Brain pericyte (primary cell): ENCODE measurements at places on chromosomes 11 and 22.

DNA sequence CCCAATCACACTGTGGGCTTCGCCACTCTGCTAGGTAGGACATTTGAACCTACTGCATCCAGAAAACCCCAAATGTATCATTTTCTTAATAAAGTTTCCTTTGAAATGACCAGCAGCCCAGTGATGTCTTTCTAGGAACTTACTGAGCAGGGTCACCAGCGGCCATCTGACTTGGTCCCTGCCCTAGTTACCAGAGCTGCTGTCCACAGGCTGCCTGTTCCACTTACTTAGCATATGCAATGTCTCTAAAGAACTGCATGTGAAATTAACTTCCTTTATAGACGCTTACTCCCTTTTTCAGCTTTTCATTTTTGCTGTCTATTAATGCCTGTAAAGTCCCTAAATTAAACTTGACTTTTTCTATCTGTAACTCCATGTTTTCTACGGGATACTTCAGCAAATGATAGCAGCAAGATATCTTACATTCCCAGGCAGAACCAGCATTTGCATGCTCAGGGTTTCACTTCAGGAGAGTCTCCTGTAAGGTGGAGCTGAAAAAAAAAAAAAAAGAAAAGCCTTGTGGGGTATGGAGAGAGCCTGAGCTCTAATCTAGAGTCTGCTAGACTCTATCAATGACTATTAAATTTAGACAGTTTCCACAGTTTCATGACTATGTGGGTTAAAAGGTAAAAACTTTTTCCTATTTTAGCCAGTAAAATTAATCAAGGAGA lies 125.0 kb downstream of the FAT3 start:
- DNase-seq, result no peak

DNA sequence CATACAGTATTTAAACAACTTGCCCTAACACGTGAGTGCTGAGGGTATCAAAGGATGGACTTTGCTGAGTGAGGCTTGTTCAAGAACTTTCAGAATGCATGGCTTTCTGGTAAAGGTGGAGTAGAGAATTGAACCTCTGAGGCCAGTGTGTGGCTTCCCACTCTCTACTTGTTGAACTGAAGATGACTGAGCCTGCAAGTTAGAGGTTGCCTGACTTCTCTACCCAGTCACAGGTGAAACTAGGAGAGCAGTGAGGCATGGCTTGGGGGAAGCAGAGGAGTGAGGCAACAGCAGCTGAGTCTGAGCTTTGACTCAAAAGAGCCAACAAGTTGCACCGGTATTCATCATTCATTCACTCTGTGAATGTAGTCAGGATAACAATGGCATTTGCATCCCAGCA lies 256.4 kb upstream of the SESN3 start:
- DNase-seq, result no peak

GRCh38 chr11:64590763-64591221 lies at the start of gene SLC22A12:
Gene SLC22A12 (plus strand): TSS chr11:64591220. CDS start chr11:64591557, 337 bp downstream.
- DNase-seq, result no peak

DNA sequence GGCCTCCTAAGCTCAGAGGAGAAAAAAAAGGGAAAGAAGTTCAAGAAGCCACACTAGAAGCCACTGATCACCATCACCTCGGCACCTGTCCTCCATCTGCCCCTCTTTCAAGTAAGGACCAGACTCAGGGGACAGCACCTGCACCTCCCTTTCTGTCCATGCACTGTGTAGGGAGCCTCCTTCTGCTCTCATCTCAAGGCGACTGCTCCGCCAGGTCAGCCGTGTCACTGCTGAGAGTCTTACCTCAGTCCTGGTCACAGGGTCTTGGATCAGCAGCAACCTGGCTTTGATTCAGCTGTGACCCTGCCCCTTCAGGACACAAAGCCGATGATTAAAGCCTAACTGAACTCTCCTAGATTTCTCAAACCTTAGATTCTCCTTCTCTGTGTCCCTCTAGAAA lies 101.5 kb downstream of the ZNF280B start:
- no peak for DNase-seq

DNA sequence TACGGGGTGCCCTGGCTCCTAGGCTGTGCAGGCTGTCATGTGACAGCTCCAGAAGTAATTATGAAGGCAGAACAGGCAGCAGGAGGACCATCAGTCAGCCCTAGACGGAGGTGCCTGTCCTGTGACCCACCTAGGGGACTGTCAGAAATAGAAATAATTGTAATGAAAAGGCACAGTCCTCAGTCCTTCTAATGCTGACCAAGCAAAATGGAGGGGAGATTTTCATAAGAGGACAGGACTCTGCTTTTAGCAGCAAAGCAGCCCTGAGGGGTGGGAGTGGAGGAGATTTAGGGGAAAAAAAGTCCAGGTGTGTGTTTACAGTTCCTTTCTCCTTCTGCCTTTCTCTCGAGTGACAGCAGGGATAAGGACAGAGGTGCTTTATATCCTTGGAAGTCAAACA lies 108.3 kb upstream of the KIRREL3 start:
- no peak for DNase-seq

GRCh38 chr22:22960307-22960706 lies 72.7 kb downstream of the IGLL5 start:
- no peak for DNase-seq

DNA sequence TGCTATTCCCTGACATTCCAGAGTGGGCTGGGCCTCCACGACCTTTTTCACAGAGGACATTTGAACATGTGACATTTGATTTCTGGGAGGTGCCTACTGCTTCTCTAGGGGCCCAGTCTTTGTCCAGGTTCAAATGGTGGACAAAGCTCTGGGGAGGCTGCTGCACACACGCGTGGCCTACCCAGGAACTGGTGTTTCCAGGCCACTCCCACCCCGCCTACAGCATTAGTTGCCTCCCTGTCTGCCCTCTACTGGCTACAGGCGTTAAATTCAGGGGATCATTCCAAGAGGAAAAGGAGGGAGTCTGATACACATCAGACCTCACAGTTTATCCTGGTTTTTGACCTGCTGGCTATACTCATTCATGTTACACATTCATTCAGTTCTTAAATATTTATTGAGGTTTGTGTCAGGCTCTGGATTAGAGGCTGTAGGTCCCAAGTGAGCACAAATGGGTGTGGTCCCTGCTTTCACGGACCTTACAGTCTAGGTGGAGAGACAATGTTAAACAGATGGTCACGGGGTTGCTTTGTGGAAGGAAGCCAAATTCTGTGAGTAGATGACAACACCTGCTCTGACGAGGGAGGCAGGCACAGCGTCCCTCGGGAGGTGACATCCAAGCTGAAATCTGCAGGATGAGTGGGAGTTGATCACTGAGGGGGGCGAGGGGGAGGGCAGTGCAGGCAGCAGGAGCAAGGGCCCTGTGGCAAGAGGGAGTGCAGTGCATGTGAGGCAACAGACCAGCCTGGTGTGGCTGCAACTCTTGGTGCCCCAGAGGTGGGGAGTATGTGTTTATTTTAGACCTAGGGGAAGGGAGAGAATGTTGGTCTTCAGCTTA lies 11.8 kb downstream of the TUB start:
- DNase-seq, result no peak

- no peak for DNase-seq
These were observed 138.7 kb downstream of the TRIM29 start for GRCh38 chr11:119999220-119999619.

DNA sequence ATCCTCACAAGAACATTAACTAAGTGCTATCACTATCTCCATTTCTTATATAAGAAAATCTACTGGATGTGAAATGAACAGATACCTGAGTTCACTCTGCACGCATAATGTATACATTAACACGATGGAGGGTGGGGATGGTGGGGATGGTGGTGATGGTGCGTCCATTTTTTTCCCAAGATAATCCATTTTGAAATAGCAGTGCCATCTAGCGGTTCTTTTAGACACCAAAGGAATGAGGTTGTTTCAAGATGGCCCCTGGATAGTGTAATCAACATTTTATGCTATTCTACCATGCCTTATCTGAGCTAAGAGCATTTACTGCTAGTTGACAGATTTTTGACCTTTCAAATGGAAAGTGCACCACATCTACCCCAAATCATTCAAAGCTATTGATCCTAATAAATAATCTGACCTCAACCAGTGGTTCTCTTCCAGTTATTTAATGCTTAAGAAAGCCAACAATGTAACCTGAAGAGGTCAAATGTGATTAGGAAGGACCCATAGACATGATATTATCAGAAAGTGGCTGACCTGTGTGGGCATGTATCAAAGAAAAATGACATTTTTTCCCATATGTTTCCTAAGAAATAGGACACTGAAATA lies 714.7 kb upstream of the TENM4 start:
- no peak for DNase-seq

GRCh38 chr11:105023003-105023402 lies at the start of gene CASP5:
Gene CASP5 (minus strand): TSS chr11:105023168. CDS start chr11:105023136, 32 bp downstream.
- no peak for DNase-seq

GRCh38 chr11:44824300-44824704 lies 97.5 kb downstream of the TSPAN18 start:
- no peak for DNase-seq

DNA sequence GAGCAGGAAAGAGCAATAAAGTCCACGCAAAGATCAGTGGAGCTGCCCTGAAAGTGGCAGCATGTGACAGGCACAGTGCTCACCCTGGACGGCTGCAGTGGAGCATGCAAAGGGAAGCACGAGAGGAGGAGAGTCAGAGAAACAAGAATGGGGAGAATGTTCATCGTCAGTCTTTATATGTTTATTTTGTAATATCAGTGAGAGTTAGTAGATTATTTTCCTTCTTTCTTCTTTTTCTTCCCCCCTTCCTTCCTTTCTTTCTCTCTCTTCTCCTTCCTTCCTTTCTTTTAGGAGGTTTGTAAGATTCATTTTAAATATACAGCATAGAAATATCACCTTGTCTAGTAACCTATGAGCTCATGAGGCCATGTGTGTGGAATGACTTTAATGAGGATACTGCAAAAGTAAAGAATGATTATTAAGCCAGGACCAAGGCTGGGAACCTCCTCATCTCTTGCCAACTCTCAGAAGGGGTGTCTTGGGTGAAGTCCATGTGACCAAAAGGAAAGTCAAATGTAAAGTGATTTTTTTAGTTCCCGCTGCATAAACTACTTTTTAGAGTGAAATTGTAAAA lies 321.1 kb downstream of the AASDHPPT start:
- no peak for DNase-seq

DNA sequence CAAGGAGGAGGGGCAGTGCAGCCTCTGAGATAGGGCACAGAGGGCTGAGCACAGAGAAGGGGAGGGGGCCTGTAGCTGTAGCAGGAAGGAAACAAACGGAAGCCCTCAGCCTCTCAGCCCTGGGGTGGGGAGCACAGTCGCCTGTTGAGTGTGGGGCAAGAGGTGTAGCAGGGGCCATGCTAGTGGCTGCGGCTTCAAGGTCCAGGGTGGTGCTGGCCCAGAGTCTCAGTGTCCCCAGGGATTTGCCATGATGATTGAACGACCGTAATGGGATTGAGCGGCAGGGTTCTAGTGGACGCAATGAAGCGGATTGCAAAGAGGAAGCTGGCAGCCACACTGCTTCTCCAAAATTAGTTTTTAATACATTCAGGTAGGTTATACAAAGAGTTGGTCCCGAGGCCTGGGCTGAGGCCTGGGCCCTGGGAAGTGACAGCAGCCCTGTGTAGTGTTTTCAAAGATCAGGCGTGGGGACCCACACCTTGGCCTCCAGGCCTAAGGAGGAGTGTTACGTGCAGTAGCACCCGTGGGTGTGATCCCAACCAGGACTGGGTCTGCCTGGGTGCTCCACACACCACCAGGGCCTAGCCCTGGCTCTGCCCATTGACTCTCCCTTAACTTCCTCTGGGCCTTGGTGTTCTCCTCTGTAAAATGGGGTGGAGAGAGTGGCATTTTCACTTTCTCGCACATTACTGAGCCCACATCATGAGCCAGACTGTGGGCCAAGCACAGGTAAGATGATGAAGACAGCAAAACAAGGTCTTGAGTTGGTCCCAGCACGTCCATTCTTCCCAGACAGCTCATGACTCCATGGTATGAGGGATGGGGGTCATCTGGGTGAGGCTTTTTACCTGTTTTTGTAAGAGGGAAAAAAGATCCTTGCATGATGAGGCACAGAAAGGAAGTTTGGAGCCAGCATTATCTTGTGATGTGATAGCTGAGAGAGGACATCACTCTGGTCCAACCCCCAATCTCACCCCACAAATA lies 13.1 kb downstream of the LRRC32 start:
- DNase-seq, result no peak

DNA sequence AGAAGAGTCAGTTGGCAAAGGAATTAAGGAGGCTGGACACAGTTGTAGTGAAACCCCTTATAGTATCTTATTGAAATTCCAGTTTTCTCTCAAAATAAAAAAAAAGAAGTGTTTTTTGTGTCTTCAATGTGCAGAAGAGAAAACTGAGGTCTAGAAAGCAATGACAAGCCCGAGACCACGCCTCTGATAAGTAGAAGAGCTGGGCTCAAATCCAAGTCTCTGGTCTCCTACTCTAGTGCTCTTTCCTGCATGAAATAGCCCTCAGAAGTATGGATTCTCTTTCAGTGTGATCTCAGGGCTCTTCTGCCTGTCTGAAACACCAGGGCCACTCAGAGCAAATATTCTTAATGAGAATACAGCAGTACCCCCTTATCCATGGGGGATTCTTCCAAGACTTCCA lies 200.9 kb downstream of the KIF18A start:
- DNase-seq, result no peak

DNA sequence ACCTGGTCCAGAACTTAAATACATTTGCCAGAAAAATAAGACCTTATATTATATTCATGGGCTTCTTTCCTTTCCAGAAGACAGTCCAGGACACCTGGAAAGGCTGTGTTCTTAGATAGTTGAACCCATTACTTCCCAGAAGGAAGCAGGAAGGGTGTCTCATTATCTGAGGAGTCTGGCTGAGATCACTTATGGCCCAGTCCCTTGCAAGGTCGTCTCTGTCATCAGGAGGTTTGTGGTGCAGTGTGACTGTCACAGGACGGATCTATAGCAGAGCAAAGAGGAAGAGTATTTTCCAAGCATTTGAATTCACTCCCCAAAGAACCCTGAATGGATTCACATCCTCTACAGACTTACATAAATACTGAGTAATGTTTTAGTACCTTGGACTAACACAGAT lies 270.7 kb upstream of the MTNR1B start:
- DNase-seq, result no peak

GRCh38 chr11:30861531-30861930 lies 275.4 kb upstream of the MPPED2 start:
- no peak for DNase-seq

DNA sequence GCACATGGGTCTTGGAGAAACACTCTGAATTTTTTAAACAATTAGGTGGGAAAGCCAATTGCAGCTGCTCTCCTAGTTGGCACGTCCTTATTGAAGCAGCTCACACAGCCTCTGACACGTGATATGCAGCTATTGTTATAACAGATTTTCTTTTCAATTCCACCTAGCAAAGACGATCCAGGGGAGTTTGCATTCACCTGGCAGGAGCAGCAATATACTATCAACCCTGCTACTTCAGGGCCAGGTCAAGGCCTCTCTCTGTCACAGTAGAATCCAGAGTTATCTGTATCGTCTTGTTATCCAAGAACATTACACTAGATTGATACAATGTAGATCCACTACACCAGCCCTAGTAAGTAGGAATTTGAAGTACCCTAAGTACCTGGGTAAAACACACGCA lies 8.3 kb downstream of the KRTAP5-11 start:
- no peak for DNase-seq
